ENCODE measurements at places on chromosomes 1 and 21.

DNA sequence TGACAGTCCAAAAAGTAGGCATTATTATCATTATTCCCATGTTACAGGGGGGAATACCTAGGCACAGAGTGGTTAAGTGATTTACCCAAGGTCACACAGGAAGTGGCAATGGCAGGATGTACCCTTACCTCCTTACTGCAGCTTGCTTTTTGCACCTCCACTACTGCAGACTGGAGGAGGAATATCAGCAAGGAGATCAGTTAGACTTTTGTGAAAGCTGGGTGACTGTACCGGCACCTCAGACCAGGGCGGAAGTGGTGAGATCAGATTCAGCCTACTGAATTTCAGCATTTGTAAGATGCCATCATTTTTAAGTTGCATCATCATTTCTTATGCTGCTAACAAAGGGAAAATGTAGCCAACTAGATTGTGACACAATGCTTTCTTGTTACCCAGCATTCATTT, 4.5 kb downstream of the ADARB1 start:
- peak; percentile 46 for DNase-seq

DNA sequence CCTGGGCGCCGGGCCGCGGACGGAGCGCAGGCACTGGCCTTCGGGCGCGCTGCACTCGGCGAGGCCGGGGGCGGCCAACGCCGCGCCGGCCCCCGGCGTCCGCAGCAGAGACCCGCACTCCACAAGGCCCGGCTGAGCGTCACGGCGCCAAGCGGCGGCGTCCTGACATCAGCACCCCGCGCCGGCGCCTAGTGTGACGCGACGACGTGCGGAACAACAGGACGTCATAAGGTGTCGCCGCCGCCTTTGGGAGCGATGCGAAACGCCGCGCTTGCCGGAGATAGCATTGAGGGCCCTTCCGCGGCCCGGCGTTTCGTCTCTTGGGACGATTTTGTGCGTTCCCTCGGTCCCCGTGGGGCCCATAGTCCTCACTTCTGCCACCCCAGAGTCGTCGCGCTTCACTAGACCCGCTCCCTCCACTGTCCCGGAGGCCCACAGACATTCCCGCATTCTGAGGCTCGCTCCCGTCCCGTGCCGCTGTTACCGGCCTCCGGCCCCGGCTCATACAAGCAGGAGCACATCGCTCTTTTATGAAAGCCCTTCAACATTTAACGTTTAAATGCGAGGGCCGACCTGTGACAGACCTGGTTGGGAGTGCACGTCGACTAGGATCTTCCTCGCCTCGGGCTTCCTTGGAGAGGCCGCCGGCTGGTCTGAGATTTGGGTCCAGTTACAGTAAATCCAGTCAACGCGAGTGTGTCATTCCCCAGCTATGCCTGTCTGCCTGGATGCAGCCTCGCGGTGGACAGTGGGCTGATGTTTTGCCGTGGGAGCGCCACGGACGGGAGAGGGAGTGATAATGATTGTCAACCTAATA, at the start of gene SSU72:
Gene SSU72 (minus strand): TSS at position 143 of the 817 bp plus-strand sequence. CDS start 306 bp downstream, outside the sequence.
- DNase-seq: peak; percentile 86

DNA sequence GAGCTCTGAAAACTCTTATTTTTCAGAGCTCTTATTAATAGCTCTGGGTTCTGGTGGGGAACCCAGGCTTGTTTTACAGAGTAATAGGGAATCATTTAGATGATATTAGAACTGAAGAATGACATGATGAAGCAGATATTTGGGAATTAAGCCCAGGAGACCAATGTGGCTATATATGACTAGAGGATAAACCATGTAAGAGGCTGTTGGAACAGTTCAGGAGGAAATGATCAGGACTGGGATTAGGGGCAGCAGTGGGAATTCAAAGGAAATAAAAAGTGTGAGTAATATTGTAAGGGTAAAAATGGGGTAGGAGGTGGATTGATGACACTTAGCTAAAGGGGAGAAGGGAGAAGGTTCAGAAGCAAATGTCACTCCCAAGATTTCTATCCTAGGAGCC, 58.6 kb downstream of the GIPC2 start:
- DNase-seq: no peak

DNA sequence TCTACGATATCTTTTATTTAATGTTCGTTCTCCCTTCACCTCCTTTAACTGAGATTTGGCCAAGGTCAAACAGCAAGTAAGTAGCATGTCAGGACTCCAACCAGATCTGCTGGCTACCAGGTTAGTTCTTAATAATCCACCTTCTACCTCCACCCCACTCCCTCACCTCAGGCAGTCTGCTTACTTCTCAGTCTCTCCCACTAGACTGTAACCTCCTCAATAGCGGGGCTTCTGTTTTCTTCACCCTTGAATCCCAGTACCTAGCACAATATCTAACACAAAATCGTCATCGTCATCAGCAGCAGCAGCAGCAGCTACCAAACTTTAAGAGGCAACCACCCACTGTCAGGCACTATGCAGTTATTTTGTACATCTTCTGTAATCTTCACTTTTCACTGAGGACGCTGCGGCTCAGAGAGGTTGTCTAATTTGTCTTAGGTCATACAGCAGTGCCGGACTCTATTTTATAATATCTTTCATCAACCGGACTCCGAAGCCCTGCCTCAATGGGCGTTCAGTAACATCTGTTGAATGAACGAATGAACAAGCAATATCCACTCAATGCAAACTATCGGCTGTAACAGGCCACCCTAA, 859 bp upstream of the MAGI3 start:
- DNase-seq: no peak

- DNase-seq: no peak
Measured at GRCh38 chr1:209589440-209589839, 5.9 kb downstream of the CAMK1G start.

DNA sequence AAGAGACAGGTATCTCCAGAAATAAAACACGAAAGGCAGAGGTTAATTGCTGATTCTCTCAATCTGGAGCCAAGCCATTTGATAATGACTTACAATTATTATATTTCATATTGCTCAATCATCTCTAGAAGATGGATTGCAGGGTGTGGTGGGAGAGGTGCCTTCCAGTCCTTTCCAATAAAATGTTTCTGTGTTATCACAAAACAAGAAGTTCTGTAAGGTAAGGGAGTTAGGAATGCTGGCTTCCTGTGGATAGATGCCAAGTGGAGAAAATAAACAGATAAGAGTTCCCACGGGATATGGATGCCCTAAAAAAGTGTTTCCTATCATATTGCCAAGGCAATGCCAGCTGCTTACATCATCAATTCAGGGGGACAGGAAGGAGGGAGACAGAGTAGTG, 7.2 kb upstream of the CCN1 start:
- DNase-seq: no peak

DNA sequence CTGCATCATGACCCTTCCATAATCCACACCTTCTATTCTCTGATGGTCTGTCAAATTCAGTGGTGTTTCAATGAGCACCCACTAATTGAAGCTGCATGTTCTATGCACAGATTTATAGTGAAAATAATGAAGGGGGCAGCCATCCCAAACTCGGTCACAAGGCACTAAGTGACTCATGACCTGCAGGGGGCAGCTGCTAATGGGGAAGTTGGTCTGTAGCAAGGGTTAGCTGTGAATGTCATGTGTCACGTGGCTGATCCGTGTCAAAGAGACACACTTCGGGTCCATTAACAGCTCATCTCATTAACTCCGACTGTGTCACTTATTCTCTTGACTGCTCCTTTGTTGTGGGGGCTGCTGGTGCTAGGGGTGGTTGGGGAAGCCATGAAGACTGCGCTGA, 306.6 kb downstream of the PCP4 start:
- DNase-seq: no peak

DNA sequence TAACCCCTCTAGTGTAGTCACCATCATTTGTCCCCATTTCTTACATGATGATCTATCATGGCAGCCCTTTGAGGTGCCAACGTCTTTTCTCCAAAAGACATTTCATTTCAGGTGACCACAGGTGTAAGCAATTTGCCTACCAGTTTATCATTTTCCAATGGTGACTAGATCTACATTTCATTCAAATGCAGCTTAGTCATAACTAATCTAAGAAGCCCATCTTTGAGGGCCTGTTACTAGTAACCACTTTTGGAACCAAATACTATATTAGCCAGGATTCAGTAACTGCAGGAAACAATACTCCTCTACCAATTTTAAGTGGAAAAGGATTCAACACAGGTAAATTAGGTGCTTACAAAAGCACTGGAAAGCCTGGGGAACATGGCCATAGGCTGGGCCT, 30.6 kb upstream of the TMEM54 start:
- DNase-seq: no peak
